M059J (cell line): ENCODE measurements at places on chromosomes 1 and 21. TPM values are rescaled to one million over a fixed set of nuclear protein-coding genes. Genes with fewer than 3 reads are reported as not detected.

DNA sequence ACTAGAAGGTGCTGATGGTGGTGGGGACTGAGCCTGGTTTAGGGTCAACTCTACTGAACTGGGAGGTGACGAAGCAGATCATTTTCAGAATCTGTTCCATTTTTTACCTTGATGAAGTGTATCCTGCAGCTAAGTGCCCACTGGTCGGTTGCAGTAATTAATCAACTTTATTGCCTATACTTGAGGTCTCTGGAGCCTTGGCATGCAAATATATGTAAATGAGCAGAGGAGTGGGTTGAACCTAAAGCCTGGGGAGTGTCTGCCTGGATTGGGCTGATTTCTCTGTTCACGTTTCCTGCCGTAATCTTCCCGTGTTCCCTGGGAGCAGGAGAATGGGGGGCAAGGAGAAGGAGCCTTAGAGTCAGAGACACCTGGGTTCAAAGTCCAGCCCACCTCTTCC, 286.8 kb downstream of the PTPRU start:
- DNase-seq = no peak

- no peak for DNase-seq
Measured at GRCh38 chr1:183656355-183656754, 3.2 kb upstream of the APOBEC4 start.

DNA sequence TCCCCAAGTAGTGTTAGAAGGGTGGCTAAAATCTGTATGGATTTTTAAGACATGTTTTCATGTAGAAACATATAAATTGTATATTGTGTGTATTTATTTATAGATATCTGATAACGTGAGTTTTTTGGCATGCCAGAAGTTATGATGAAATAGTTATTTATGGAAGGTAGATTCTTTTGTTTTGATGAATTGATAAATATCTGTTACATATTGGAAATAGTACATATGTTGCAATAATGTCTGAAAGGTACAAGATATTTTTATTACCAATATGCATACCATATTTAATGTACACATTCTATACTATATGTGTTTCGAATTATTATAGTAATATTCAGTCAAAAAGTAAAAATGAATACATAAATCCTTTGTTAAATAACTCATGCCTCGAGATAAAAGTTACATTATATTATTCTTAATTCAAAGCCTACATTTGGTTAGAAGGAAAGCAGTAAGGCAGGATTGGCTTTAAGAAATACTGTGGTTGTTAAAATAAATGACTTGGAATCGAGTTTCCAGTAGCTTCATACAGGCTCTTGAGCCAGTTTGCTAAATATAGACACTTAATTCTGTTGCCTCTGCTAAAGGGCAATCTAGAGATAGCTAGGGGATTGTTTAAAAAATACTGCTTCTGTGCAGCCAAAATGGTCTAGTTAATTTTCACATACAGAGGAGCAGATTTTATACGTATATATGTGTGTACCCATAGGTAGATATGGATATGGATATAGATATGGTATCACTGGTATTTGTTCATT, 1175.1 kb upstream of the B3GALT2 start:
- DNase-seq = no peak

GRCh38 chr1:228917755-228918154, 182.5 kb downstream of the RHOU start:
- no peak for DNase-seq

The CTH gene
- total RNA-seq = 3.7 and 5.9 TPM in 2 replicates

The FMO5 gene
- 0.54 TPM in 2 replicates for total RNA-seq

The CA6 gene
- total RNA-seq = not detected in 2 replicates

DNA sequence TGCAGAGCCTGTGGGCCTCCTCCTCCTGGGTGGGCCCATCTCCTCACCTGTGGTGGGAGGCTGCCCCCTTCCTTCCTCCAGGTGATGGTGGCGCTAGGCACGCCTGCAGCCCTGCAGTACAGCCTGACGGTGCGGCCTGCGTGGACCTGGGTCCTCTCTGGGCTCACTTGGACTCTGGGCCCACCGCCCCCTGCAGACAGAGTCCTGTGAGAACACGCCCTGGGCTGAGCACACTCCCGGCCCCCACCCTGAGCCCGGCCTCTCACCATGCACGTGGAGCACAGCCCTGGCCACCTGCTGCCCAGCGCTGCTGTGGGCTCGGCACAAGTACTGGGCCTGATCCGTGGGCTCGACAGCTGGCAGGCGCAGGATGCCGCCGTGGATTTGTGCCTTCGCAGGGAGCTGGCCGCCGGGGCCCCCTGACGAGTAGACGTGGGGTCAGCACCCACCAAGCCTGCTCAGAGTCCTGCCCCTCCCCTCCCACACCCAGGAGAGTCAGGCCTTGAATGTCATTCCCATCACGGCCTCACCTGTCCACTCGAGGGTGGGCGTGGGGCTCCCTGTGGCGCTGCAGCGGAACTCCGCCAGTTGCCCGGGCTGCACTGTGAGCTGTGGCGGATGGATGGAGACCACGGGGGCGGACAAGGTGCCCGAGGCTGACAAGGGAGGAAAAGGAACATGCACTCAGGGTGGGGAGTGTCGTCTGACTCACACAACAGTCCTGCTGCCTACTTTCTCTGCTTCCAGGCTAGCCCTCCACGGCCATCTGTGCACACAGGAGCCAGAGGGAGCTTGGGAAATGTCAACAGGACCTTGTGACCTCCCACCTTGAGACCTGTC, 43.4 kb downstream of the LDLRAD2 start:
- DNase-seq = peak; percentile 17

The CRNN gene
- total RNA-seq = not detected in 2 replicates

- DNase-seq = no peak
Measured at GRCh38 chr21:43687566-43688399, 28.4 kb downstream of the RRP1B start.

DNA sequence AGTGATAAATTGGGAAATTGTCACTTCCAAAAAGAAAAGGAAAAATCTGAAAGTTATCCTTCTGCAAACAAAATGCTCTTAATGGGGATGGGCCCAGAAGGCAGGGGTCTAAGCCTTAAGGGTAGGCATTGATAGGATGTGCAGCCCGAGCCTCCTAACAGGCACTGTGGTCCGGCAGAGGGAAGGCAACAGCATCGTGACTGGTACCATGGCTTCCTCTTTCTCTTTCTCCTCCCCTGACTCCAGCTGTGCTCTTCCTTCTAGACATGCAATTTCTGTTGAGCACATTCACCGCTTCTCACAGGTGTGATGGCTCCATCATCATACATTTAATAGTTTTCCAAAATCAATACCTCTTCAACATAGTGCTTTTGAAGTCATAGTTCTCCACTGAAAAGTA, 91.5 kb downstream of the SELENOF start:
- DNase-seq = no peak

GRCh38 chr1:94418664-94419655, 771 bp downstream of the ABCD3 start:
- DNase-seq = peak; percentile 87

DNA sequence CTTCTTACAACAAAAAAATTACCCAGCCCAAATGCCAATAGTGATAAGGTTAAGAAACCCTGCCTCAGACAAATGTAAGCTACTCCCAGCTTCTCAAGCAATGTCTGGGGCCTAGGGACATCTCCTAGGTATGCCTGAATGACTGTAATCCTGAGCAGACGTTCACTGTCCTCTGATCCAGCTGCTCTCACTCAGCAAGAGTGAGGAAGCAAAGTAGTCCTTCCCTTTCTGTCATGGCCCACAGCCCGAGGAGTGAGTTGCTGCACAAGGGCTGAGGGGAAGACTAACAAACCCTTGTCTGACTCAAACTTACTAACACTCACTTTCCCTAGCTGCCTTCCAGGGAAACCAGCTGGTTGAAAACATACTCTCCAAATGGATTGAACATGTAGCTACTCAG, 124.9 kb upstream of the TNFSF4 start:
- DNase-seq = peak; percentile 72

The TEX38 gene
- total RNA-seq = not detected in 2 replicates

DNA sequence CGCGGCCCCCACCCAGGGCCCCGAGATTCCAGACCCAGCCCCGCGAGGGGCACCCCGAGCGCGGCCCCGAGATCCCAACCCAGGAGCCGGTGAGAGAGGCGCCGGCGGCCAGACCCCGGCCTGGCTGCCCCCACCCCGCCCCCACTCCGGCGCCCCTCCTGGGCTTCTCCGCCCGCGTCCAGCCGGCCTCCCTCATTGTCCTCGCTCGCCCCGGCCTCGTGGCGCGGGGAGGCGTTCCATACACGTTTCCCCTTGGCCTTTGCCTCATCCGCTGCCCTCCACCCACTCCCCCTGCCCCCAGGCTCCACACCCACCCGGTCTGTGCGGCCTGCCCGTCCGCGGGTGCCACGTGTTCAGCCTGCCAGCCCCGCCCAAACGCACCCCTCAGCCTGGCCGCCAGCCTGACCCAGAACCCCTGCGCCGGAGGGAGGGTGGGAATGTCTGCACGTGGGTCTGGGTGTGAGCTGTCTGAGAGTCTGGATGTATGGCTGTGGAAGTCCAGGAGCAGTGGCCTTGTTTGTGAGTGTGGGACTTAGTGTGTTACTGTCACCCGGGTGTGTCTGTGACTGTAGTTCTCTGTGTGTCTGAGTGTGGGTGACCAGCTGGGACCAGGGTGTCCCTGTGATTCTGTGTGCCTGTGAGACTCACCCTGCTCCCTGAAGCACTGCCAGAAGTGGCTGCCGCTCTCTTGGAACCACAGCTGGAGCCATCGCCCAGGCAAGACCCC, 681 bp downstream of the B4GALT2 start:
- DNase-seq = peak; percentile 58

The CADM3 gene
- 0.47 and 0.54 TPM in 2 replicates for total RNA-seq

- DNase-seq = no peak
Measured at GRCh38 chr1:21620011-21620410, 49.1 kb downstream of the RAP1GAP start.

The ZNF593OS gene
- total RNA-seq = not detected in 2 replicates

DNA sequence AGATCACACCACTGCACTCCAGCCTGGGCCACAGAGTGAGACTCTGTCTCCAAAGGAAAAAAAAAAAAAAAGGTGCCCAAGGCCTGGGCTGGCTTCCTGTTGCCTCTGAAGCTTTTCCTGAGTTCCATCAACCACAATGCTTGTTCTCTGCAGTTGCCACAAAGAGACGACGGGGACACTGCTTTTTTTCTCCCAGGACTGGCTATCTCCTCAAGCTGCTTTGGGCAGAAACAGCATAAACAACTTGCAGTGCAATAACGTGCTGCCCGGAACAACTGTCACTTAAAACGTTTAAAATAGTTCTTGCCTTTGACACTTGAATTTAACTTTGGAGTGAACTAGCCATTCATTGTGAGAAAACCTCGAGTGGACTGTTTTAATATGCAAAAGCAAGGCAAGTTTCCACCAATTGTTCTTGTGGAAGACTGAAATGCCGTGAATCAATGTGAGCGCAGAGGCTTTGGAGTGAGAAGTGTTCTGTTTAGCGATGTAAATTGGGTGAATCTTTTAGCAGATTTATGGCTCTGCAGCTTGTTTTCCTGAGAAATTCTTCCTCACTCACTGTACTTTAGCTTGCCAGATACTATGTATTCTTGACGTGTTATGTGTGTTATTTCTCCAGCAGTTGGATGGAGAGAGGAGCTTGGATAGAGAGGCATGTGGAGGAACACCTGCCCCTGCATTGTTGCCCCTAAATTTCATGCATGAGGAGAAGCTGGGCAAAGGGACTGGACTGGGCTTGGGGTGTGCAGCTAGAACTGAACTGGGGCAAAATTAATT, 188.1 kb upstream of the KIAA0040 start:
- DNase-seq = no peak

The MNDA gene
- total RNA-seq = not detected in 2 replicates

GRCh38 chr1:30291526-30291925, 431.9 kb downstream of the MATN1 start:
- no peak for DNase-seq

DNA sequence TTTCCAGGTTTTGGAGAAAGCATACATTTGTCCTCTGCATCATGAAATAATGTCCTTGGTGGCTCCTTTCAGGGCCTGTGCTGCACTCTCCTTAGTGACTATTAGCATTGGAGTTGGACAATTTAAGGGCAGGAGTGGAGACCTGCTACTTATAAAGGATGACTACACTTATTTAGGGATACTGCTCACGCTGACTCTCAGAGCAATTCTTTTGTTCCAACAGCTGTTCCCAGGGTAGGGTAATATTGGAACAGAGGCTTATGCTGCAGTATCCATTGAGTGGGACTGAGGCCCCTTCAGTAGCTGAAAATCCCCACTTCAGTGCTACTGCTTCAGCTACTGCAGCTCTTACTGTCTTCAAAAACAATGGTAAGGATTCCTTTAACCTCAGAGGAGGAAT, 84.6 kb downstream of the GPR88 start:
- DNase-seq = no peak

The FAM229A gene
- 0.42 and 1.2 TPM in 2 replicates for total RNA-seq

GRCh38 chr1:231062500-231063270, 22.6 kb upstream of the FAM89A start:
- peak; percentile 15 for DNase-seq

DNA sequence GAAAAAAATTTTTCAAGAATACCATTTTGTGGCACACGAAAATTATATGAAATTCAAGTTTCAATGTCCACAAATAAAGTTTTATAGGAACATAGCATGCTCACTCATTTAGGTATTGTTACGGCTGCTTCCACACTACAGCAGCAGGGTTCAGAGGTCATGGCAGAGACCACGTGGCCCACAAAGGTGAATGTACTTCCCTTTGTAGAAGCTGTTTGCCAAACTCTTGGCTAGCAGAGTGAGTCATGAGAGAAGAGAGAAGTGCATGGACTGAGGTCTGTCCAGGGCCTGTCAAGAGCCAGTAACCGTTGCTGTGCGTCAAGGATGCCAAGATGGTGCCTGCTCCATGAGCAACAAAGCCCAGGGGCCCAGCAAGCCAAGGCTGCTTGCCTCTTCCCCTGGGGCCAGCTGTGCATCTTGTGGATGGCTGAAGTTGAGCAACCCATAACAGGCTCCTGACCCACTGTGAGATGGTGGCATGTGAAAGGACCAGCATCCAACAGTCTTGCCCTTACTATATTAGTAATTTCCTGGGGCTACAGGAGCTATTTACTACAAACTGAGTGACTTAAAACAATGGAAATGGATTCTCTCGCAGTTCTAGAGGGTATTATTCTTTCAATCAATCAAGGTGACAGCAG, 64.8 kb upstream of the ATP5PO start:
- peak; percentile 45 for DNase-seq

The ANKRD34A gene
- total RNA-seq = 0.59 and 1.7 TPM in 2 replicates

The MRPS6 gene
- total RNA-seq = 46.3 and 72.1 TPM in 2 replicates

DNA sequence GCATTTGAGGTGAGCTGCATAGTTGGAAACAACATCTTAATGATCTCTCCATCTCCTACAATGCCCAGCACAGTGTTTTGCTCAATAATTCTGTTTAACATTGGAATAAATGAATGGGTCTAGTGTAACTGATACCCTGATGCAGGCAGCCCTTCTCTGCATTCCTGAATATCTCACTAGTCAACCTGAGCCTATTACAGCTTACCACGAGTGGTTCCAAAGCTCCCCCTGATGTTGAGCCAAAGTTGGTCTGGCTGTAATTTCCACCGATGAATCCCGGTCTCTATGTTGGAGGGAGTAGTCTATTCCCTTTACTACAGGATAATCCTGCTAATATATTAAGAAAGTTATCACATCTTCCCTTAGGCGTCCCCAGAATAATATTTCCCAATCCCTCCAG, 63.8 kb downstream of the ZBTB18 start:
- peak; percentile 47 for DNase-seq

- peak; percentile 72 for DNase-seq
Measured at GRCh38 chr1:39258146-39258924, 53.8 kb downstream of the MACF1 start.

GRCh38 chr1:58746182-58746581, 37.7 kb downstream of the JUN start:
- no peak for DNase-seq
